ENCODE measurements at places on chromosomes 6 and 20.

- no peak for DNase-seq
Measured at GRCh38 chr6:82078286-82078908, 169.1 kb downstream of the IBTK start.

- DNase-seq, result no peak
Measured at GRCh38 chr6:47414423-47415167, 63.0 kb upstream of the CD2AP start.

DNA sequence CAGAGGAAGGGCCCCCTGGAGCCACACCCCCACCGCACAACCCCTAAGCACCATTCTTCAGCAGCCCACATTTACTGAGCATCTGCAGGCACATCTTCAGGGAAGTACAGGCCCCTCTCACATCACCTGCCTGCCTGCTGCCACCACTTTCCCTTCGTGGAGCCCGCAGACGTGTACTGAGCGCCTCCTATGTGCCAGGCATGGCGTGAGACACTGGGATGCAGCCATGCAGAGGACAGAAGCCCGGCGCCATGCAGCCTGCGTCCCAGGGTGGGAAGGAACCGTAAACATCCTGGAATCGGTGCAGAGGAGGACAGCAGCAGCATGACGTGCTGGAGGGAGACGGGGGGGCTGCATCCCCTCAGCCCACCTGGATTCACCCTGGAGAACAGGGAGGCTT lies 78.1 kb downstream of the GRM4 start:
- no peak for DNase-seq

GRCh38 chr6:117677553-117678141 lies 2.4 kb downstream of the NUS1 start:
- no peak for DNase-seq

- no peak for DNase-seq
Measured at GRCh38 chr6:71011871-71012371, 55.1 kb upstream of the B3GAT2 start.

GRCh38 chr6:34986845-34987246 lies 97.8 kb downstream of the ANKS1A start:
- DNase-seq, result peak; percentile 58

- no peak for DNase-seq
Measured at GRCh38 chr6:154705471-154706113, 27.6 kb upstream of the SCAF8 start.

DNA sequence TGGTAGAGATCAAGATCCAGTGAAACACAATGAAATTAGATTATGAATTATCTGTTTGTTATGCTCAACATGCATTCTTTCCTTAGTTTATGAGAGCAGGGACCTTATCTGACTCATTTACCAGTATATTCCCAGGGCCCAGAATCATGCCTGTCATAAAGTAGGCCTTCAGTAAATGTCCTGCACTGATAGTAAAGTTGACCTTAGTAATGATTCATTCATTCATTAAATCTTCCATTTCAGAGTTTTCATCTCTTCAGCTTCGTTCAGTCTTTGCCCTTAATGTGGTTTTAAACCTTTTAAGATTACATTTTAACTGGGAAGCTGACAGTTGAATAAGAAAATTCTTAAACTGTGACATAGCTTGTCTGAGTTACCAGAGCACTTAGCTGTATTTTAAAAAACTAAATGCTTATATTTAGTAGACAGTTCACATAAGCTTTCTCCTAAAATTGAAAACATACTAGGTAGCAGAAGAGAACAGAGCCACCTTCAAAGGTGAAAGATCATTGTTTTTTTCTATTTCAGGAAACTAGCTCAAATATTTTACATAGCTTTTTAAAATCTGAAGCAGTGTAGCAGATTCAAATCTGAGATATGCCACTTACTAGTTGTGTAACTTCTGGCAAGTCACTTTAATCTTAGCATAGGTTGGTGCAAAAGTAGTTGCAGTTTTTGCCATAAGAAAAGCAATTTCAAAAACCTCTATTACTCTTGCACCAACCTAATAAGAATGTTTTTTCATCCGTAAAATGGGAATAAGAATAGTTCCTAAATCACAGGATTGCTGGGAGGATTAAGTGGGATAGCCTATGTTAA lies 41.4 kb downstream of the MCM8 start:
- DNase-seq, result no peak

GRCh38 chr6:21402368-21402767 lies 191.2 kb upstream of the SOX4 start:
- no peak for DNase-seq

- no peak for DNase-seq
Measured at GRCh38 chr6:11876934-11877433, 98.4 kb upstream of the ADTRP start.

GRCh38 chr6:164015088-164015484 lies 600.6 kb downstream of the QKI start:
- DNase-seq, result no peak

DNA sequence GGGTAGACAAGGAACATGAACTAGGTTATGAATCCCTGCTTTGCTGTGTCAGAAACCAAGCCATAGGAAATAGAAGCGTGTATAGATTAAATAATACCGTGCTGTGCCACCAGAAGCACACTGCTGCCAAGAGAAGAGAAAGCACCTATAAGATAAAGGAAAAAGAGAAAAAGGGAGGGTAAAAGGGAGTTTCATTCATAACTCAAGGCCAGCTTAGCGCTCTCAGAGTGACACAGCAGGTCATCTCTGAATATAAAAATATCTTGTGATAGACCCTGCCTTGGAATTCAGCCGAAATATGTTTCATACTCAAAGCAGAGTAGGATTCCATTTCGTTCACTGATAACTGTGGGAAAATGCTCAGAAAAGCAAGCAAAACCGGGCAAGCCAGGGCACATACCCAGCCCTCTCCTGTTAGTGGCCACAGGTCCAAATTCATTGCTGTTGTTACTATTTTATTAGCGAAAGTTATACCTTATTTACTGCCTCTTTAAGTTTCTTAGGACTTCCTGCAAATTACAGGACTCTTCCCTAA lies 8.7 kb downstream of the JAG1 start:
- DNase-seq, result no peak

GRCh38 chr6:118761645-118762044 lies 110.3 kb upstream of the CEP85L start:
- no peak for DNase-seq

DNA sequence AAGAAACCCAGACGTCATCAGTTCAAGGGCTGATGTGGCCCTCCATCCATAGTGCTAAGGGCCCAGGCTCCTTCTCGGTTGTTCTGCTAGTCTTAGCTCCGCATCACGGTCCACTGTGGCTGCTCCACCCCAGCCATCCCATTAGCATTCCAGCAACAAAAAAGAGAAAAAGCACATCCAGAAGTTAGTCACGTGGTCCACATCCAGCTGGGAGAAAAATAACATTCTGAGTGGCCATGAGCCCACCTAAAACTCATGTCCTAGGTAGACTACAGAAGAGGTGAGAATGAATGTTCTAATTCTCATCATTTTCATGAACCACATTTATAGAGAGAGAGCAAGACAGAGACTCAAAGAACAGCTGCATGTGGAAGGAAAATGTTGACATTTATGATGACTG lies 49.4 kb upstream of the TAB2 start:
- DNase-seq, result no peak

GRCh38 chr6:138654715-138655634 lies 118.6 kb upstream of the CCDC28A start:
- DNase-seq, result no peak

DNA sequence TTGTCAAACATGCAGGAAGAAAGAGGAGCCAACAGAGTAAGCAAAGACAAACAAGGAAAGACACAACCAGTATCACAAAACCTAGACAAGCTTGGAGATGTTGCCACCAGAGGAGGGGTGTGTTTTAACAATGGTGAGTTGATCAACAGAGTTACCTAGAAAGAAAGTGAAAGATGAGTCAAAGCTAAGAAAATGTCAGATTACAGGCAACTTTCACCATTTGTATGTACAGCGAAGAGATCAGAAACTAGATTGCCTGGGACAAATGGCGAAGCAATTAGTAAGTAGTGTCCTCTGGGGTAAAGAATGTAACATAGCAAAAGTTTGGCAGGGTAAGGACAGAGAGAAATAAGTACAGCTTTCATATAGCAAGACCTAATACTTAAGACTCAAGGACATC lies 51.6 kb upstream of the POU3F2 start:
- DNase-seq, result no peak

DNA sequence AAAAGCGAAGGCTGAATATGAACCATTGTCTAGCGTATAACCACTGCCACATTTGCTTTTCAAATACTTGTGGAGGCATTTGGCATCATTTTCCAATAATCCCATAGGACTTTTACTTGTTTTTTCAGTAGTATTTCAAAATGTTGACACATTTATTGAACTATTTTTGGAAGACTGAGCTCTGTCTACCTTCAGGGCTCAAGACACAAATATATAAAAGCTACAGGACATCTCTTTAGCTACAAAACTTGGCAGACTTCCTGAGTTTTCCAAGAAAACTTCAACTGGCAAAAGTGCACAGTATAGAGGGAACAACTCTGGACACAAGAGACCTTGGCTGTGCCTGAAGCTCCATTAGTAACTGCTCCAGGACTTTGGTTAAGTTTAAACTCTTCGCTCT lies 13.4 kb downstream of the EPB41L2 start:
- DNase-seq, result no peak

- no peak for DNase-seq
Measured at GRCh38 chr6:145076115-145076841, 659.0 kb downstream of the EPM2A start.

DNA sequence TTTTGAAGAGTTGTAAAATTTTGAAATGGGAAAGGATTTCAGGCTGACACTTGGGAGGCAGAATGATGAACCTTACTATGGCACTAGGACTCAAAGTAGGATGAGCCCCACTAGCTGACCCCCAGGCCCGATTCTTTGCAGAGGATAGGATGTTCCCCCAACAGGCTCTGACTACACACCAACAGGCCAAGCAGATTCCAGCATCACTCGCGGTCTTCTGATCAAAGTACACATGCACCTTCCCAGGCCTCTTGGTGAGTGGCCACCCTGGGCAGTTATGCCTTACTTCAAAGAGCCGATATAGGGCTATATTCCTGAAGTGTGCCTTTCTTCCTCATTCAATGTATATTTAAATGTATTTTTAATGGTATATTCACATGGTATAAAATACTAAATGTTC lies 117.6 kb upstream of the TMEM181 start:
- DNase-seq, result no peak

- no peak for DNase-seq
Measured at GRCh38 chr20:10994991-10995700, 321.3 kb upstream of the JAG1 start.

- DNase-seq, result no peak
Measured at GRCh38 chr6:110619275-110619908, 143.0 kb upstream of the SLC22A16 start.

- no peak for DNase-seq
Measured at GRCh38 chr20:5608442-5609161, 141.6 kb upstream of the SHLD1 start.

DNA sequence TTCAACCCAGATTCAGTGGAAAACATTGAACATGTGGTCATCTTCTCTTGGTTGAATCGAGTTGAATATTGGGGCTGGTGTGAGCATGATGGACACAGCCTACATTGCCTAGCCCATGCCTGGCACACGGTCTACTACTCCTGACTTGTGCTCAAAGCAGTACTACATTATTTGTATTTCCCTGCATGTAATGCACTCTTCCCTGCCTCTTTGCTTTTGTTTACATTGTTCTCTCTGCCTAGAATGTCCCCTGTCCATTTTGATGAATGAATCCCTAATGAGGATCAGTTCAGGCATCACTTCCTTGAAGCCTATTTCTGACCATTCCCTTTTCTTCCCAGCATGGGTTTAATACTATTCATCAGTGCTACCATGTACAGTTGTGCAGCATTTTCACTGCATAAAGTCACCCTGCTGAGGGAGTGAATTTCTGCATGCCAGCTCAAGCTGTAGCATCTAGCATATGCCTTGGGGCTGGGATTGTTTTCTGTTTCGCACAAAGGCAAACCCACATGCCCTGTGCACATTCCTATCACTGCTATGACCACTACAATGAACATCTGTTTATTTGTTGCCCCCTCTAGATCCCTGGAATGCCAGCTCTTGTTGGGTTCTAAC lies 75.3 kb upstream of the CCN6 start:
- DNase-seq, result no peak

DNA sequence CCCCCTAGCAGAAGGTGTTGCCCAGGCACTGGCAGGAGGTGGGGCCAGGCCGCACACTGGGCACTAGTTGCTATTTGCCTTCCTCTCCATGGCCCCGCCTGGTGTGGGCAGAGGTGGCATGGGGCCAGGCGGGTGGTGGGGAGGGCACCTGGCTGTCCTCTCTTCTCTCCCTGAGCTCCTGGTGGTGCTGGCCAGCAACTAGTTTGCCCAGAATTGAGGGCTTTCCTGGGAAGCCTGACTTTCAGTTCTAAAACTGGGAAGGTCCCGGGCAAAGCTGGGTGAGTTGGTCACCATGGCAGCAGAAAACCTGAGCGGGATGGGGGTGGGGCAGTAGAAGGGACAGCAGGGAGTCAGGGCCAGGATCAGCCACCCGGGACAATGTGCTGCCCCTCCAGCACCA lies 48.2 kb downstream of the RBM38 start:
- DNase-seq, result no peak

DNA sequence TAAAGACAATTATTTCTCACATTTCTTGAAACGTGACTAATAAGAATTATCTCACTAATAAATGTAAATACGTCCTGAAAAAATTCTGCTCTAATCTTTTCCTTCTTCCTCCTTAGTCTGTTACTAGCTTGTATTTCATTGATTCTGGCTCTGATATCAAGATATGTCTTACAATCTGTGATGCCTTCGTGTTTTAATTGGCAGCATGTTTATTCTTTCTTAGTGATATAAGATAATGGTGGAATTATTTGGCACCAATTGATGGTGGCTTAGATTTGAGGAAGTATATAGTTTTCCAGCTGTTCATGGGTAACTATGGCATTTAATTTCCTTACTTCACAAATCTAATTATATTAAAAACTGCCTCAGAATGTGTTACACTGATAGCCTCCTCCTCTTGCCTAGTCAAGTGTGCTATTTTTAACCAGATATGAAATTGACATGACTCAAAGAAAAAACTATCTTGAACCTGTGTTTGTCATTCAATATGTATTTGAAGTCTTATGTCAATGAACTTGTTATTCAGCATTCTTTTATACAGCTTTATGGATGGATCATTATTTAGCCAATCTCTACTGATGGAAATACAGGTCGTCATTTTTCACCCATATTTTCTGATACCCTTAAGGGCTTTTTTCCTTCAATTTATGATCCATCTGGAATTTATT lies 5.3 kb downstream of the CCNC start:
- no peak for DNase-seq

DNA sequence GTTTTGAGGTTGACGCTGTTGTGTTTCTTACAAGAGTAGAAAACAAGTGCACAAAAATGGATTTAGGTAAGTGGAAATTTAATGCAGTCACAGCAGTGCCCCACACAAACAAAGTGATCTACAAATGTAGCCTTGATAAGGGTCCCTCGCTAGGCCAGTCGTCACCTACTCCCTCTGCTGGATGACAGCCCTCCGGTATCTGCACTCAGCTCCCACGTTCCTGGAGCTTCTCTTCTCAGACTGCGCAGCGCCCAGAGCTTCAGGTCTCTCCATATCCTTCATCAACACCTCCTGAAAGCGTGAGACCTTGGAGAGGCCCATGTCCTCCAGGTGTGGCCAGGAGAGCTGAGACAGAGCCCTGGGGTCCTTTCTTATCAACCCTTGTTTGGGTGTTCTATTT lies 58.3 kb upstream of the MAP3K4 start:
- DNase-seq, result no peak
